ENCODE measurements at places on chromosomes 1 and 21.

DNA sequence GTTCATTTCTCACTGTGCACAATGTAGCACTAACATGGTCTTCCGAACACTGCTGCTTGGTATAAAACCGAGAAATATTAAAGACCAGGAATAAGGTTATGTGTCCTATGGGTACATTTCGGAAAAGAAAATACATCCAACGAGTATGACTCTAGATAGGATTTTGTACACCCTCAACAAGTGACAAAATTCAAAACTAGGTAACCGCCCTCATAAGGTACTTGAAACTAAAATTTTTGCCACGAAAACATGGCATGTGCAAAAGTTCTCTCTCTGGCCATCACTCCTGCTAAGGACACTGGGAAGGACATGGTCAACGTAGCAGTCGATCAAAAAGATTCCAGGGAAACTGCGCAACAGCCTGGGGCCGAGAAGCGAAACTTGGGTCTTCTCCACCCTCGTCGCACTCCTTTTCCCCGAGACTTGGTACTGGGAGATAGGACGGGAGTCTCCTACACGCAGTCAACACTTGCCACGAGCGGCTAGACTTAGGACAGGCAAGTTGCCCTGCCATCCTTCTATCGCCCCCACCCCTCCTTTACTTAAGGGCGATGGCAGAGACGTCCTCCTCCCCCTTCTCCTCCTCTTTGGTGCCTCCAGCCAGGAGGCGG is 338 bp upstream of the TOR1AIP1 start:
- DNase-seq = peak; percentile 70

DNA sequence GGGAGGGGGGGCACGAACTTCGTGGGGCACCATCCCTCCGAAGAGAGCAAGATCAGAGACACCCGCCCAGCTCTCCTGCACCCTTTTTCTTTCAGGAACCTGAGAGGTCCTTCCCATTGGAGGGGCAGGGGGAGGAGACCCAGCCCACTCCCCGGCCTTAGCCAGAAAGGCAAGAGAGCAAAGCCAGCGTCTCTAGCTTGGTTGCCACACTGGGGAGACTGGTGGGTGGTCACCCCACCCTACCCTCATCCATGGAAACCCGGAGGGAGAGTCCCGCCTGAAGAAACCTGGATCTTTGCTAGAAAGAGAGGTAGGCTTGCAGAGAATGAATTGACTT is 246 bp downstream of the ATP2B4 start:
- no peak for DNase-seq

DNA sequence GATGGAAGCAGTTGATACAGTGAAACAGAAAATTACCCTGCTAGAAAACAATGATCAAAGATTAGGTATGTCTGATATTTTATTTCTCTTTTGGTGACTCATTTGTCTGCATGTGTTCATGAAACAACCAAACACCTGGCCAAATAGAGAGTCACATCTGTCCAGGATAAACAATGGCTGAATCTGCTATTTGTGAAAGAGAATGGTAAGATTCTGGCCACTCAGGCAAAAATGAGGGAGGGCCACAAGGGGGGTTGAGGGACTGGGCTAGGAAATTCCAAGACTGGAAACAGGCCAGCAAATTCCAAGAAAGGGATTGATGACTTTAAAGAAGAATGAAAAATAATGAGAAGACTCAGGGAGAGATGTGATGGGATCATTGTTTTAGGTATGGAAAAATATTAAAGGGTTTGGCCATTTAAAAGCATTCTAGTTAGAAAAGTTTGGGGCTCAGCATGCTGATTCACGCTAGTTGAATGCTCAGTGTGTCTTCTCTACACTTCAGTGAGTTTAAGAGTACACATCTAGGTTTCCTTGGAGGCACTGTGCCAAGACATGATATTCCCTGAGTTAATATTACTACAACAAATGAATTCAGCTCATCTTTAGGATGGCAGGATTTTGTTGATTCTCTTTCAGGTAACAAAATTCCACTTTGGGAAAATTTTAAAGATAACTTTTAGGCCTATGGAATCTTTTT is 44.9 kb downstream of the TRAF5 start:
- no peak for DNase-seq

DNA sequence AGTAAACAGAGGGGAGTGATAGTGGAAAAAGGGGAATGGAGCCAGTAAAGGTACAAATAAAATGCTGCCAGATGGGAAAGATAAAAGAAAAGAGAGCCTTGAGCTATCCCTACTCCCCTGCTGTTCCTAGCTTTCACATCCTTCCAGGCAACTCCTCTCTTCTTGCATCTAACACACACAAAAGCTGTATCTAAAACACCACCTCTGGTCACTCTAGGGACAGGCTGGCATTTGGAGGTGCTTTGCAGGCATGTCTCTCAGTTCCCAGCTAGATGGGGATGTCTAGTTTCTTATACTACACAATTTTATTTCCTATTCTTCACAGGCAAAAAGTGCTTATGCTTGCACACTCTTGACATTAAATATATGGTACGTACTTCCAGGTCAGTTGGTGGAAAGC is 185.1 kb upstream of the ST6GALNAC5 start:
- no peak for DNase-seq

GRCh38 chr1:184392779-184393522 is 6.1 kb downstream of the C1orf21 start:
- no peak for DNase-seq

DNA sequence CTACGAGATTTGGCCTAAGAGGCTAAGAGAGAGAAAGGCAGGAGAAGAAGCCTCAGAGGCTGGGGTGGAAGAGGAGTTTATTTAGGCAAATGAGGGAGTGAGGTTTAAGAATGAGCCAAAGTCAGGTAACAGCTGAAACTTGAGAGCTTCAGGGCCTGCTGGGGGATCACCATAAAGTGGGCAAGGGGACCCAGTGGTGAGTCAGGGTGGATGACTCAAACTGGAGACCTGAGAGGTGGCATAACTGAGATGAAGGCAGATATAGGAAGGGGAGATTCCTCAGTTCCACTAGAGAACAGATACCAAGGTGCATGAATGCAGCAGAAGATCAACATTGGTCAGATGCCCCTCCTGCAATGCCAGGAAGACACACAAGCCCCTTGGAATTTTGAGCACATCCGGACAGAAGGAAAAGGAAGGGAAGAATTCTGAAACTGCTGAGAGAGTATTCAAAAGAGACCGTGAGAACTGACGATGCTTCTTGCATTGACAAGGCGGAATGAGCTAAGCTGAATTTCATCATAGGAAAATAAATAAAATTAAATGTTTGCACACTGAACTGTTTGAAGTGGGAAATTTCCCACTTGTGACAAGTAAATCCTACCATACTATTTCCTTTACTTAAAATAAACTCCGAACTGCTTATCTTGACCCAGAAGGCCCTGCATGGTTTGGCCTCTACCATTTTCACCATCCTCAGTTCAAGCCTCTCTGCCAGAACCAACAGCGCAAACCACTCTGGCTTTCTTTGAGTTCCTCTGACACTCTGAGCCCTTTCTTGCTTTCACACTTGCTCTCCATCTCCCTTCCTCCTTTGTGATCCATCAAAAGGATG is 94.1 kb downstream of the NMNAT2 start:
- DNase-seq = no peak

- DNase-seq = no peak
Observed at GRCh38 chr1:108152782-108153222, 47.3 kb downstream of the SLC25A24 start.

DNA sequence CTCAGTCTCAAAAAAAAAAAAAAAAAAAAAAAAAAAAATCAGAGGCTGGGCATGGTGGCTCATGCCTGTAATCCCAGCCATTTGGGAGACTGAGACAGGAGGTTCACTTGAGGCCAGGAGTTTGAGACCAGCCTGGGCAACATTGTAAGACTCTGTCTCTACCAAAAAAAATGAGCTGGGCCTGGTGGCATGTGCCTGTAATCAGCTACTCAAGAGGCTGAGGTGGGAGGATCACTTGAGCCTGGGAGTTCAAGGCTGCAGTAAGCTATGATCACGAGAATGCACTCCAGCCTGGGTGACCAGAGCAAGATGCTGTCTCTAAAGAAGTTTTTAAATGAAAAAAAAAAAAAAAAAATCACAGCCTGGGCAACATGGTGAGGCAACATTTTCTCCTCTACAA is 10.3 kb downstream of the SEMA4A start:
- no peak for DNase-seq

Data from HL-60 (cell line).